ENCODE measurements at places on chromosomes 16 and 17.

GRCh38 chr16:12773221-12773620, 30.5 kb downstream of the CPPED1 start:
- DNase-seq = no peak

DNA sequence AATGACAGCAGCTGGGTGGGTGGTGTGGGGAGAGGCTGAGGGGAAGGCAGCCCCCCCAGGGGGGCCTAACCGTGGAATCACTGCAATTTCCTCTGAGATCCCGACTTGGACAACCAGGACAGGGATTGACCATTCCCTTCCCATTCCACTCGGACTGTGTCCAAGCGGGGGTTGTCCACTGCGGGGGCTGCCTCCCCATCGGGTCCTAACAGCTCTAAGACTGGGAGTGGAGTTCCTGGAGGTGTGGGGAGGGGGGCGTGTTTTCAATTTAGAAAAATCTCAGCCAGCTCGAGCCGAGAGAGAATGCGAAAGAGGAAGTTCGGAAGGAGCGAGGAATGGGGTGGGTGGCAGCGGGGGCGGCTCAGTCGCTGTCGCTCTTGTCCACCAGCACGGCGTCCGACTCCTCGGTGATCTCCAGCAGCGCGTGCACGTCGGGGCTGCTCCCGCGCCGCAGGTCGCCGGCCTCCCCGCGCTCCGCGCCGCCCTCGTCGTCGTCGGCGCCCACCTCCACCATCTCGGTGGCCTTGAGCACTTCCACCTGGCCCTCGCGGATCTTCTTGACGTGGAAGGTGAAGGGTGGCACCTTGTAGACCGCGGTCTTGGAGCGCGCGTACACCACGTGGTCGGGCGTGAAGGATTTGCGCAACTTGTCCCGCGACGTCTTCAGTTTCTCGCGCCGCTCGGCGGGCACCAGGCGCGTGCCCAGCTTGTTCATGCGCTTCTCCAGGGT, 16.2 kb upstream of the STAT3 start:
- DNase-seq = no peak

GRCh38 chr17:59893676-59894100, 767 bp downstream of the RPS6KB1 start:
- DNase-seq = no peak

DNA sequence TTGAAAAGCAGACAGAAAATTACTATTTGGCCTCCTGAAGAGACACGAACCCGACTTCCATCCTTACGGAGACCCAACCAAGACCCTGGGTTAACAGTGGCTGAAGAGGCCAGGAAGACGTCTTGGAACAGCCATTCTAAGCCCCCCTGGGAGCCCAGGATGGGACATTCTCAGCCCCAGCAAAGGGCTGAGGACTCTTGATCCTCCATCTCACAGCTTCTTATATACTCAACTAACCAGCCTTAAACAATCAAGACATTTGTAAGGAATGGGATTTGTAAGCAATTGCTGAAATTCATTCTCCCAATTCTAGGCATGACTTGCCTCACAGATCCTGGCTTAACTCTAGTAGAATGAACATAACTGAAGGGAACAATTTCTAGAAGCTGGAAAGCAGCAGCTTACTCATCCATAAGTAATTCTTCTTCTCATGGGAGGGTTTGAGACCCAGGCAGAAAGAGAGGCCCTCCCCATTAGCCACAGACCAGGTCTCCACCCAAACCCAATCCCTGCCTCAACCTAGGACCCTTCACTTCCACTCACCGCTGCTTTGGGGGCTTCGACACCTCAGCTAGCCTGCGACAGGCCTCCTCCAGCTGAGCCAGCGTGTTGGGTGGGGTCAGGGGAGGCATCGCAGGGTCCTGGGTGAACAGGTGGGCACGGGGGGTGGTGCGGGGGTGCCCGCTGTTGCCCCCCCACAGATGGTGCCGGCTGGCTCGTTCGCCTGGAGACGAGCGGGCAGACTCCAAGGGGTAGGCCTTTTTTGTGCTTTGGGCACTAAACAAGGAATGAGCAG, 25.5 kb downstream of the AXIN2 start:
- DNase-seq = no peak

DNA sequence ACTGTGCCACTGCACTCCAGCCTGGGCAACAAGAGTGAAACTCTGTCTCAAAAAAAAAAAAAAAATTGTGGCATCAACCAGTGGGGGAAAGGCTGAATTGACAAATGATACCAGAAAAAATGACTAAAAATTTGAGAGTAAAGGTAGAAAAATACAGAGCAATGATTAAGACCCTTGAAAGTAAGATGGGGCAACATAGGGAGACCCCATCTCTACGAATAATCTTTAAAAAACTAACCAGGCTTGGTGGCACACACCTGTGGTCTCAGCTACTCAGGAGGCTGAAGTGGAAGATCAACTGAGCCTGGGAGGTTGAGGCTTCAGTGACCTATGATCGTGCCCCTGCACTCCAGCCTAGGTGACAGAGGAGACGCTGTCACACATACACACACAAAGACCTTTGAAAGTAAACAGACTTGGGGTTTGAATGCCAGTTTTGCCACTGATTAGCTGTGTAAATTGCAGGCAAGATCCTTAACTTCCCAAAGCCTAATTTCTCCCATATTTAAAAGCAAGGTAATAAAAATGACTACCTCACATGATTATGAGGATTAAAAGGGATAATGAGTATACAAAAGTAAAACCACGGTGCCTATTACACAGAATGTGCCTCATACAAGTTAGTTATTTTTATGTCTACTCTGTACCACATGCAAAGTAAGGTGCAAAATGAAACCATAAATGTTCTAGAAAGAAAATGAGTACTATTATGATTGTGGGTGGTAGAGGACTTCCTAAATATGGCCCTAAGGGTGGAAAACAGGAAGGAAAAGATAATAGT, 21.7 kb upstream of the PAFAH1B1 start:
- DNase-seq = no peak

DNA sequence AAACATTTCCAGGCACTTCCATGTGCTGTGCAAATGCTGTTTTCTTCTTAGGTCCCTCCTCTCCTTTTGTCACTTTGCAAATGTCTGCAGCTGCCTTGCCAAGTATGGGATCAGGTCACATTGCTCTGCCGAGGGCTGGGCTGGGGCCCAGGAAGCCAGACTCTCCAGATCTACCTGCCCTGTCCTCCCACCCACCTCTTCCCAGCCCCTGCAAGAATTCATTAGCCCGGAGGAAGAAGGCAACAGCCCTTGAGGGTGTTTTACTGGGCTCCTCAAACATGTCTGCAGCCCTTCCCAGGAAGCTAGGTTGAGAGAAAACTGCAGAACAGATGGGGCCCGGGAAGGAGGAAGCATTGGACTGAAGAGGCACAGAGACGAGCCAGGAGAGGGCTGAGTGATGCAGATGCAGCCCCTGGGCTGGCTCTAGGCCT, 47.1 kb downstream of the WSB1 start:
- no peak for DNase-seq

DNA sequence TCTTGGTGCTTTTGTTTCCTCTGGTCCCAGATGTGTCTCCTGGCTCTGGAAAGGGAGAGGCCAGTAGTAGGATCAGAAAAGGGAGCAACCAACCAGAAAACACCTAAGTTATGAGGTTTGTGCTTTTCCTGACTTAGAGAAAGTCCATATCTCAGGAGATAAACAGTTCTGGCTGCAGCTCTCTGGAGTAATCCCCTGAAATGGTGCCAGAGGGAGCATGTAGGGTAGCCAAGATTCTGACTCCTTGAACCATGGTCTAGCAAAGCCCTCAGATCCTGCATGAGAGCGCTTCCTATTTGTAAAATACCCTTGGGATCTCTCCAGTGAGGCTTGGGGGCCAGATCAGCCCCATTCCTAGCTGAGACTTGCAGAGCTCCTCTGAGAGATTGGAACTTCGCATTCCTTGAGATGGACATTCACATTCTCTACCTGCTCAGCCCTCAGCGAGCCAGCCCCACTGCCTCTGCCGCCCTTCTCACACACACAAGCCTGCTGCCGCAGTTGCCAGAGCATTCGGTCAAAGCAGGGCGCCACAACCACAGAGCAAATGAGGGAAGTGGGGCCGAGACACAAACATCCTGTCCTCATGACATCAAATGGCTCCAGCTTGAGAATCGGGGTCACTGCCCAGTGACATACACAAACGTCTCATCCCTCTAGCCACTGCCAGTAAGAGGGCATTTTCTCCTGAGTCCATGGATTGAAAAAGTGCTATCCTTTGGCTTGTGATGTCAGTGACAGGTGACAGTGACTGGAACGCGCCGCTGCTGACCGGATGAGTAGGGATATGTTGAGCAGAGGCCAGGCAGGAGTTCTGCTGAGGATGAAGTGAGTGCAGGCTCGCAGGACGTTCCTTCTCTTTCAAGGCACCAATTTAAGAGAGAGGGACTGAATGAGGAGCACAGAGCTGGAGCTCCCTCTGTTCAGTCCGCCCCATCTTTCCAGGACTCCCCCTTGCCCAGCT, 5.0 kb downstream of the ABHD15 start:
- DNase-seq = peak; percentile 52

GRCh38 chr17:79630821-79631639, 20.2 kb upstream of the RBFOX3 start:
- DNase-seq = no peak

DNA sequence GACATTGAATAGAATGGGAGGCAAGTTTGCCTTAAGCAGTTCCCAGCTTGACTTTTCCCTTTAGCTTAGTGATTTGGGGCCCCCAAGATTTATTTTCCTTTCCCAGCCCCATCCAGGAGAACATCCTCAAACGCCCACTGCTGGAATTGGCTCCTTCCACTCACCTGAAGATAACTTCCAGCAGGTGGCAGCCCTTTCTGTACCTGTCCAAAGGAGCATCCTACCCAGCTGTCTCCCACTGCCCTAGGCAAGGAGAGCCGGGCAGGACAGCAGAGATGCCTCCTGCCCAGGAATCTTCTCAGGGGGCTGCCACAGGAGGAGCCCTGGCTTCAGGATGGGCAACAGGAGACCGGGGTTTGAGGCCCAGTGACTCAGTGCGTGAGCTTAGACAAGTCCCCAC, 6.4 kb downstream of the CACNG5 start:
- no peak for DNase-seq

GRCh38 chr16:73891129-73891542, 405.5 kb upstream of the PSMD7 start:
- no peak for DNase-seq

- no peak for DNase-seq
Observed at GRCh38 chr17:36827081-36827480, 110.2 kb upstream of the LHX1 start.

- DNase-seq = no peak
Observed at GRCh38 chr16:854808-855410, 54.4 kb upstream of the GNG13 start.

DNA sequence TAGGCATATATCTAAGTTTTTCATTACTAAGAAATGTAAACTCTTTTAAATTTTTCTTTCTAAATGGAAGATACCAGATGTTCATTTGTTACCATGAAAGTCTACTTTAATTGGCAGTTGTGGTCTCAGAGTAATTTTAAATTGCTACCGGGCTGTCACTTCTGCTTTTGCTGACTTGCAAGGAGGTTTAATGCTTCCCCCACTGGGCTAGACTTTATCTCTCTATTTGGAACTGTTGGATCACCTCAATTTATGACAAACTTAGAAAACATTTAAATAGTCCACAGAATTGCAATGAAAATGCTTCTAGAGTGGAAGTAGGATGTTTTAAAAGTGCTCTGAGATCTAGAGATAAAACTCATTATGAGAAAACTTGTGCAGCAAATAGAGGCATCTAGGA, 479.8 kb upstream of the GOT2 start:
- DNase-seq = no peak
